ENCODE measurements at places on chromosomes 3 and 15.

- H3K4me3 ChIP-seq, result no peak overlapping the region
- H3K36me3 ChIP-seq, result no peaks in the 10 kb centered on the region
- DNase-seq, result no peak
- no peak overlapping the region for H3K27ac ChIP-seq
- no peaks in the 10 kb centered on the region for H3K4me1 ChIP-seq
Measured at GRCh38 chr3:167057581-167057980, 322.5 kb downstream of the ZBBX start.

- no peaks in the 10 kb centered on the region for H3K27me3 ChIP-seq
- H3K4me1 ChIP-seq, result no peaks in the 10 kb centered on the region
- no peak for DNase-seq
Measured at GRCh38 chr3:86988235-86988634, 2.7 kb downstream of the VGLL3 start.

DNA sequence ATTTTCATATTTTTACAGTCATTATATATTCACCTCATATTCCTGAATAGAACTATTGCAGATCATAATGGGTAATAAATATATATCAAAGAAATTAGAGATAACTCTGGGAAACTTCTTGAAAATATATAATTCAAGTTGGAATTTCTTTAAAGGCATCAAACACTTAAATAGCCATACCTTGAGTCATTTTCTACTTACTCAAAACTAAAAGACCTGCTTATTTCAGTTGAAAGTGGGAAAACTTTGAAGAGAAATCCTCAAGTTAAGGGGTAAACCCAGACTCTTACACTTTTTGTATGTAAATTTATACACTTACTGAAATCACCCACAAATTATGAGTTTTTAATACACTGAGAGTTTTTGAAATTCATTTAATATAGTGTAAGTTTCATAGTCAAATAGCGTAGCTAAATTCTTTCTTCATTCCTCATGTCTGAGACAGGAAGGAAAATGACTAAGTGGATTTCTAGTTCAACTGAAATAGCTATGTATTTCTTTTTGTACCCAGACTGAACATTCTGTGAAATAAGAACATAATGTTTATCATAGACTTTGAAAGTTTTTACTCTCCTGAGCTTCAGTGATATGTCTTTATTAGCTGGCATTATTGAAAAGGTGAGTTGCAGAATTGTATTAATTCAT lies 4.6 kb upstream of the ALCAM start:
- H3K36me3 ChIP-seq, result no peaks in the 10 kb centered on the region
- no peak for DNase-seq
- H3K27ac ChIP-seq, result no peak overlapping the region
- H3K4me3 ChIP-seq, result no peak overlapping the region
- H3K4me1 ChIP-seq, result peaks cover 8% of the 10 kb centered on the region

DNA sequence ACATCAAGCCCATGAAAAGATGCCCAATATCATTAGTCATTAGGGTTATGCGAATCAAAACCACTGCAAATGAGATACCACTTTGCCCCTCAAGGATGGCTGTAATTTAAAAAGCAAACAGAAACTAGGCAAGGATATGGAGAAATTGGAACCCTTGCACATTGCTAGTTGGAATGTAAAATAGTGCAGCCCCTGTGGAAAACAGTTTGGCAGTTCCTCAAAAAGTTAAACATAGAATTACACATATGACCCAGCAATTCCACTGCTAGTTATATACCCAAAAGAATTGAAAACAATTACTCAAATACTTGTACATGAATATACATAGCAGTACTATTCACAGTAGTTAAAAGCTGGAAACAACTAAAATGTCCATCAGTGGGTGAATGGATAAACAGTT lies 186.8 kb upstream of the CGNL1 start:
- no peak overlapping the region for H3K27ac ChIP-seq
- H3K36me3 ChIP-seq, result no peaks in the 10 kb centered on the region
- no peak overlapping the region for H3K4me3 ChIP-seq

GRCh38 chr15:60079210-60079609 lies 75.1 kb downstream of the FOXB1 start:
- no peaks in the 10 kb centered on the region for H3K4me1 ChIP-seq
- no peak for DNase-seq
- no peaks in the 10 kb centered on the region for H3K27me3 ChIP-seq
- H3K36me3 ChIP-seq, result no peaks in the 10 kb centered on the region
- H3K27ac ChIP-seq, result no peak overlapping the region
- no peak overlapping the region for H3K4me3 ChIP-seq

DNA sequence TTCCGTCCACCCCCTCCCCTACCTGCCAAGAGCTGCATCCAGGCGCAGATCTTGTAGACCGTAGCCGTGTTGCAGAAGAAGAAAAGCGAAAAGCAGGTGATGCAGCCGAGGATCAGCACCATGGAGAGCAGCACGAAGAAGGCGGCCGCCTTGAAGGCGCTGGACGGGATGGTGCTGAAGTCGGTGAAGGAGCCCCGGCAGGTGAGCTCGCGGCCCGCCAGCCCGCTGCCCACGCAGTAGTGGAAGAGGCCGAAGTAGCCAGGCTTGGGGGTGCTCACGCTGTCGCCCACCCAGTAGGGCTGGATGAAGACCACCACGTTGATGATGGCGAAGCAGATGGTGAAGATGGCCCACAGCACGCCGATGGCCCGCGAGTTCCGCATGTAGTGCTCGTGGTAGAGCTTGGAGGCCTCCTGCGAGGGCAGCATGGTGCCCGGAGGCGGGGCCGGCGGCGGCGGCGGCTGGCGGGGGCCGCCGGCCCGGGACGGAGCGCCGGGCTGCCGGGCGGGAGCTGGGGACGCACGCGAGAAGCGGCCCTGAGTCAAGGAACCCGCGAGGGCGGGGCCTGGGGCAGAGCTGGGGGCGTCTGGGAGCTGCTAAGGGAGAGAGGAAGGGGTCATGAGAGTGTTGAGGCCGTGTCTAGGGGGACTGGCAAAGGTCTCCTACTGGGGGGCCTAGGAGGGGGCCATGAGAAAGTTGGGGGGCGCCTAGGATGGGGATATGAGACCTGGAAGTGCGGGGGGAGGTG lies 1.2 kb downstream of the LHFPL4 start:
- no peaks in the 10 kb centered on the region for H3K36me3 ChIP-seq
- peaks cover 16% of the 10 kb centered on the region for H3K27me3 ChIP-seq
- no peak overlapping the region for H3K27ac ChIP-seq
- H3K4me3 ChIP-seq, result no peak overlapping the region
- H3K4me1 ChIP-seq, result no peaks in the 10 kb centered on the region
- DNase-seq, result no peak

GRCh38 chr3:133119176-133119575 lies 81.0 kb downstream of the TMEM108 start:
- H3K27ac ChIP-seq, result no peak overlapping the region
- DNase-seq, result no peak
- no peak overlapping the region for H3K4me3 ChIP-seq
- H3K4me1 ChIP-seq, result no peaks in the 10 kb centered on the region
- H3K36me3 ChIP-seq, result no peaks in the 10 kb centered on the region
- H3K27me3 ChIP-seq, result no peaks in the 10 kb centered on the region

- H3K4me3 ChIP-seq, result no peak overlapping the region
- H3K36me3 ChIP-seq, result no peaks in the 10 kb centered on the region
- no peak for DNase-seq
- H3K27me3 ChIP-seq, result no peaks in the 10 kb centered on the region
- peaks cover 12% of the 10 kb centered on the region for H3K4me1 ChIP-seq
Measured at GRCh38 chr3:45209526-45209925, 16.6 kb downstream of the TMEM158 start.

GRCh38 chr3:67000009-67000408 lies 1.9 kb downstream of the KBTBD8 start:
- peaks cover 10% of the 10 kb centered on the region for H3K36me3 ChIP-seq
- no peak for DNase-seq
- H3K4me1 ChIP-seq, result peaks cover 15% of the 10 kb centered on the region
- no peak overlapping the region for H3K4me3 ChIP-seq
